ENCODE measurements at places on chromosomes 1 and 21.

GRCh38 chr1:220928320-220928719, 49.1 kb downstream of the HLX start:
- DNase-seq, result no peak

GRCh38 chr1:213925531-213926182, 62.1 kb upstream of the PROX1 start:
- DNase-seq, result no peak

DNA sequence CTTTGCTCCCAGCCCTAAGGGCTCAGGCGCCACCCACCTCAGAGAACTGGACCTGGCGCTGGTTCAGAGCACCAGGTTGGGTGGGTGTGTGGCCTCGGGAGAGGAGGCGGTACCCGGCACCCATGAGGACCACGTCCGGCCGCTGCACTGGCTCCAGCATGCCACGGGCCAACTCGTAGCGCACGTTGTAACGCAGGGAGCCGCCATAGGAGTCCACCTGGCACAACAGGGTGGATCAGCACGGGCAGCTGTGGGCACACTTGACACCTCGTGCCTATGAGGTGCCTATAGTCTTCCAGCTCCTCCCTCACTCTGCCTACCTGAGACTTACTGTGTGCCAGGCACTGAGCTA, 56.5 kb downstream of the HSPG2 start:
- DNase-seq, result no peak

GRCh38 chr1:58573705-58574591, 3.1 kb downstream of the TACSTD2 start:
- DNase-seq, result no peak

- DNase-seq, result no peak
Observed at GRCh38 chr1:89407360-89407759, 43.5 kb downstream of the GBP6 start.

GRCh38 chr1:85048296-85049064, at the start of gene MCOLN3:
MCOLN3 (minus strand) TSS chr1:85048500; CDS start chr1:85045360, 3,140 bp downstream.
- peak; percentile 55 for DNase-seq

GRCh38 chr1:41612953-41613352, 128.5 kb upstream of the EDN2 start:
- DNase-seq, result no peak

GRCh38 chr1:185263780-185264179, 53.3 kb downstream of the IVNS1ABP start:
- no peak for DNase-seq

GRCh38 chr1:214155987-214156625, 124.9 kb upstream of the SMYD2 start:
- DNase-seq, result no peak
